ENCODE measurements at places on chromosomes 4 and X.

DNA sequence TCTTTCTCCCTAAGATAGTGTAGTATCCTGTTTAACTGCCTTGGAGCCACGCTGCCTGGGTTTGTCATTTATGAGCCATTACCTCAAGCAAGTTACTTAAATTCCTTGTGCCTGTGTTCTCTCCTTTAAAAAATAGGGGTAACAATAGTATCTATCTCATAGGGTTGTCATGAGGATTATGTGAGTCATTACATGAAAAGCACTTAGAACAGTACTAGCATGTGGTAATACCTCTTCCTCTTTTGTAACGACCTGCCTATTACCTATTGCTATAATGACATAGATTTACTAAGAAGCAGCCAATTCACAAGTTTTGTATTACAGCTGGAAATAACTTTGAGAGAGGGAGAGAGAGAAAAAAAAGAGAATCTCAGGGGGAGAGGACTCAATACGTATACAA, 834.7 kb downstream of the RAPGEF2 start:
- no peak overlapping the region for H3K4me3 ChIP-seq
- H3K27ac ChIP-seq = no peak overlapping the region
- H3K27me3 ChIP-seq = no peaks in the 10 kb centered on the region
- DNase-seq = no peak
- no peaks in the 10 kb centered on the region for H3K4me1 ChIP-seq

GRCh38 chr4:168608771-168609170, 111.9 kb downstream of the PALLD start:
- no peaks in the 10 kb centered on the region for H3K4me1 ChIP-seq
- no peaks in the 10 kb centered on the region for H3K36me3 ChIP-seq
- H3K4me3 ChIP-seq = no peak overlapping the region
- no peak for DNase-seq
- no peak overlapping the region for H3K27ac ChIP-seq

DNA sequence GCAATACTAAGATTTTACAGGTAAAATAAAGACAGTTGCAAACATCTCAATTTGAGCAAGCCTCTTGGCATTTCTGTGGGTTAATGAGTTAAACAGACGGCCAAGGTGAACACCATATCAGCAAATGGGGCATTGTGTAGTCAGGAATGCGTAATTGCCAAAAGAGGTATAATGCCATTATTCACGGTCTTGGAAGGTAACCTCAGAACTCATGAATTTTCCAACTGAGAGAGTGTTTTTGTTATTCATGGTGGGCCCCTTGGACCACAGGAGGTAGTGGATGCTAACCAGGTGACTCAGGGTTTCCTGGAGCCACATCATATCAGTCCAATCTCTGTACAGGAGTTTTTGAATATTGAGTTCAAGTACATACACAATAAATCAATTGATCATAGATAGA, 368.0 kb upstream of the TECRL start:
- DNase-seq = no peak
- no peak overlapping the region for H3K4me3 ChIP-seq
- H3K36me3 ChIP-seq = no peaks in the 10 kb centered on the region
- no peak overlapping the region for H3K27ac ChIP-seq
- H3K4me1 ChIP-seq = no peaks in the 10 kb centered on the region

DNA sequence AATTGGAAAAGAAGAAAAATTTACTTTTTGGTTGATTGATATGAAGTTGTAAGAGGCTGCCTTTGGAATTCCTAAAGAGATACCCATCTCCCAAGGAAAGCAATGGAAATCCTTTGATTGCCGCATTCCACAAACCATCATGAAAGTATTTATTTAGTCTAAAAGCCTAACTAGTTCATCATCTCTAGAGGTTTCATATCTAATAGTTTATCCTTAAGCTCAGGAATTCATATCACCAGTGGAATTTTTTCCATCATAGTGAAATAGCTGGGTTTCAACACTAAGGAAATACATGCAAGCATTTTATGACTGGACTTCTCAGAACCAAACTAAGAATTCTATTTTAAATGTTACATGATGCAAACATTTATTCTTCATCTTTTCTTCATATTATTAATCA, 144.9 kb downstream of the FBXO8 start:
- no peak overlapping the region for H3K4me3 ChIP-seq
- no peaks in the 10 kb centered on the region for H3K4me1 ChIP-seq
- DNase-seq = no peak
- no peak overlapping the region for H3K27ac ChIP-seq
- H3K27me3 ChIP-seq = no peaks in the 10 kb centered on the region

- H3K27ac ChIP-seq = no peak overlapping the region
- H3K4me3 ChIP-seq = no peak overlapping the region
- no peaks in the 10 kb centered on the region for H3K4me1 ChIP-seq
- H3K36me3 ChIP-seq = no peaks in the 10 kb centered on the region
Measured at GRCh38 chrX:65203545-65203944, 227.3 kb upstream of the ZC4H2 start.

GRCh38 chrX:112714357-112714918, 34.7 kb upstream of the LHFPL1 start:
- DNase-seq = no peak
- H3K4me3 ChIP-seq = no peak overlapping the region
- H3K4me1 ChIP-seq = no peaks in the 10 kb centered on the region
- H3K27me3 ChIP-seq = no peaks in the 10 kb centered on the region

DNA sequence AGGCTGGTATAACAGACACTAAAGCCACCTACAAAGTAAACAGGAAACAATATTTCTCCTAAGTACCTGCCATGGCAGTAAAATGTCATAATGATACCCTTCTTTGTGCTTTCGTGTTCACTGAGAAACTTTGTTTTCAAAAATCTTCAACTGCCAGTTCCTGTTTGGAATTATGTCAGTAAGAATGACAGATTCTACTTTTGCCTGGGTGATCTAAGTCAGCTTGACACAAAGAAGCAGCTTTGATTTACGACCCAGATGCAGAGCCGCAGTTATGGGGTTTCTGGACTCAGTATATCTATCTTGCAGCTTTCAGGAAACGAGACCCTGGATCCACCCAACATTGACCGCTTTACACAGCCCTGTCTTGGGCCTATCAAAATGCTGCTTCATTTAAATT, 71.2 kb downstream of the SNX25 start:
- peaks cover 5% of the 10 kb centered on the region for H3K36me3 ChIP-seq
- H3K27me3 ChIP-seq = no peaks in the 10 kb centered on the region
- H3K4me3 ChIP-seq = no peak overlapping the region
- H3K4me1 ChIP-seq = no peaks in the 10 kb centered on the region

DNA sequence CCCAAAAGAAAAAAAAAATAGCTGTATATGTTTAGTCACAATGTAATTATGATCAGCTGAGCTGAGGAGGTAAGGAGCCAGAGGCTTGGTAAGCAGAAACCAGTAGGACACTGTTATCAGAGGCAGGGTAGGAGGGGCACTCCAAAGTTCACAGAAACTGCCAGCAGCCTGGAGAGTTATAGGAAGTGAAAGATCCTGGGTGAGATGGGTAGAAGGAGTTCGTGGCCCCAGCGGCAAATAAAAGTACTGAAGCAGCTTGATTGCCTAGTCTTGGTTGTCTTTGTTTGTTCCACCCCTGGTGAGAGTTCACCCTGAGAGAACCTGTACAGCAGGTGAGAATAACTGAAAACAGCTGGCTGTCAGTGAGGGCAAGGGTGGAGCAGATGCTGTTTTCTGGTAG, 340.8 kb downstream of the ADGRL3 start:
- no peaks in the 10 kb centered on the region for H3K36me3 ChIP-seq
- no peak for DNase-seq
- H3K27me3 ChIP-seq = no peaks in the 10 kb centered on the region
- no peaks in the 10 kb centered on the region for H3K4me1 ChIP-seq
- no peak overlapping the region for H3K4me3 ChIP-seq

DNA sequence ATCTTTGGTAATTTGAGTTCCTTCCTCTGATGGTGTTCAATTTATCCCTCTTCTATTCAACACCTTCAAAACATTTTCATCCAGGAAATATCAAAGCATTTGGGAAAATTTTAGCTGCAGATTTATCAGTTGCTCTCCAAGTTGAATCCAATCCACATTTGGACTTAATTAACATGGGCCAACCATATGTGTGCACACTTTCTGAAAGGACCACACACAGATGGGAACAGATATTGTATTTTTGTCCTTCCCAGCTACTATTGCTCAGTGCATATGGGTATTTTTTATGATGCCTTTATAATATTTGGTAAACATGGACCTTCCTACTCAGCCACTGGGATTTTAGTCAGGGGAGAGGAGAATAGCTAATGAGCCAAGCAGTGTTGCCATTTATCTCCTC, 65.2 kb downstream of the GLRA2 start:
- no peak overlapping the region for H3K4me3 ChIP-seq
- H3K27ac ChIP-seq = no peak overlapping the region
- H3K27me3 ChIP-seq = no peaks in the 10 kb centered on the region
- H3K36me3 ChIP-seq = no peaks in the 10 kb centered on the region
- no peak for DNase-seq
- no peaks in the 10 kb centered on the region for H3K4me1 ChIP-seq

DNA sequence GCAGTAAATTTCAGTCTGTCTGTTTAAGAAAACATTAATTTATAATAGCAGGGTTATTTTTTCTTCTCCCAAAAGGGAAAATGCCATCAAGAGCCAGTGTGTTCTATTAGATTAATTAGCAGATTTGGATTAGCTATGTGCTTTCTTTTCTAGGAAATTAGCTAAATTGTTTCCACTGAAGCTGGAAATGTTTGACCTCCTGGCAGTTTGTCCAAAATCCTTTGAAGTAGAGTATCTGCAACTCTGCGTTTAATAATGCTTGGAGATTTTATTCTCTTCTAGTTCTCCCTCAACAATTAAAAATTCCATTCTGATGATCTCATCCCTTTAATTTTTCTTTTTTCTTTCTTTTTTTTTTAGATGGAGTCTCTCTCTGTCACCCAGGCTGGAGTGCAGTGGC, 27.1 kb upstream of the HOPX start:
- H3K27me3 ChIP-seq = peaks cover 13% of the 10 kb centered on the region
- DNase-seq = no peak
- no peaks in the 10 kb centered on the region for H3K4me1 ChIP-seq
- H3K36me3 ChIP-seq = no peaks in the 10 kb centered on the region

- no peaks in the 10 kb centered on the region for H3K36me3 ChIP-seq
Measured at GRCh38 chr4:124641715-124642381, 70.7 kb downstream of the ANKRD50 start.

DNA sequence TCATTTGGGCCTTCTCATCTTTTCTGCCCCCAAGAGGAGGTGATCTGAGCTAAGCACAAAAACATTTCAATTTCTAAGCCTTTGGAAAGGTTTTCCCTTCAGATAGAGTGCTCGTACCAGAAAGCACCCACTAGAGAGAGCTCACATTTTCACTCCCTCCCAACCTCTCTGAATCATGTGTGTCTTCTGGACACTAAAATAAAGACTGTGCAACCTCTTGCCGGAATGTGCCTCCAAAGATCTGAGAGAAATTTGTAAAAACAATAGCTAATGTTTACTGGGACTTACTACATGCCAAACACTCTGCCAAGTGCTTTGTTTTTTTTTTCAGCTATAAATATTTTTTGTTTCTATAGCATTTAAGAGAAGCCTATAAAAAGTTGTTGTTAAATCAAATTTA, 120.6 kb upstream of the LNX1 start:
- peaks cover 5% of the 10 kb centered on the region for H3K27me3 ChIP-seq
- no peak overlapping the region for H3K27ac ChIP-seq
- no peaks in the 10 kb centered on the region for H3K36me3 ChIP-seq
- H3K4me3 ChIP-seq = no peak overlapping the region
- no peaks in the 10 kb centered on the region for H3K4me1 ChIP-seq
- DNase-seq = no peak

DNA sequence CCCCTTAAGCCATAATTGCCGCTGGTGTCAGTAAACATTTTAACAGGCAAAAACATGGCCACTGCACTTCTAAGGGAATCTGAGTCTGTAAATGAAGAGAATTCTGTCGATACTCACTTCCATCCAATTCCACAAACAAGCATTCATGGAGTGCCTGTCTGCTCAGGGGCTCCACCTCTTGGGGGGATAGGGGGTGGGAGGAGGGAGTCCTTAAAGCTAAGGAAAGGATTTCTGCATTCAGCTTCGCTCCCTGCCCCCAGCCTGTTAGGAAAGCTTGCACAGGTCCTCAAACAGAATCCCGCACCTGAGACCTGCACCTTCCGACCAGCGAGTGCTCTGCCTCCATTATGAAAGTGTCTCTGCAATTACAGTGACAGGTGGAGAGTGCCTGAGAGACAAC, 130.2 kb upstream of the KIT start:
- H3K36me3 ChIP-seq = no peaks in the 10 kb centered on the region
- H3K27me3 ChIP-seq = no peaks in the 10 kb centered on the region
- no peak for DNase-seq
- no peak overlapping the region for H3K27ac ChIP-seq
- H3K4me3 ChIP-seq = no peak overlapping the region
- no peaks in the 10 kb centered on the region for H3K4me1 ChIP-seq

GRCh38 chrX:30296408-30297254, 12.6 kb downstream of the NR0B1 start:
- no peak overlapping the region for H3K27ac ChIP-seq
- H3K36me3 ChIP-seq = no peaks in the 10 kb centered on the region
- no peaks in the 10 kb centered on the region for H3K4me1 ChIP-seq
- H3K27me3 ChIP-seq = no peaks in the 10 kb centered on the region
- H3K4me3 ChIP-seq = no peak overlapping the region
- DNase-seq = no peak

GRCh38 chrX:81261576-81261975, 59.7 kb downstream of the SH3BGRL start:
- H3K27ac ChIP-seq = no peak overlapping the region
- no peaks in the 10 kb centered on the region for H3K27me3 ChIP-seq
- no peaks in the 10 kb centered on the region for H3K4me1 ChIP-seq
- H3K36me3 ChIP-seq = no peaks in the 10 kb centered on the region

DNA sequence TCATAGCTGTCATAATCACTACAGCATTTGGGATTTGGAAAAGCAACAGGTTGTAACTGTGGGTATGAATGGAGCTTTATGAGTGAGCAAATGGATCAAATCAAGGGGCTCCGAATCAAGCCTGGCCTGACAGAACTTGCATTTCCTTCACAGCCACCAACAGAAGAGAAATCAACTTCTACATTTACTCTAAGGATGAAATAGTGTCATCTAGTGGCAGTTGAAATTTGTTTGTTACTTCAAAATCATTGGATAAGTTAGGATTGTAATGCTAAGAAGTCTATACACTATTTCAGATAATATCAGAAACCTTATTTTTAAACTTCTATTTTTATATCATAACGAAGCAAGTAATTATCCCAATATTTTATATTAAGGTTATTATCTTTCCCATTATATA, 10.7 kb upstream of the WDR17 start:
- H3K27me3 ChIP-seq = no peaks in the 10 kb centered on the region
- H3K4me1 ChIP-seq = no peaks in the 10 kb centered on the region
- no peak overlapping the region for H3K4me3 ChIP-seq
- H3K27ac ChIP-seq = no peak overlapping the region

GRCh38 chr4:29970626-29971025, 749.5 kb upstream of the PCDH7 start:
- no peaks in the 10 kb centered on the region for H3K36me3 ChIP-seq
- no peak overlapping the region for H3K4me3 ChIP-seq
- H3K27ac ChIP-seq = no peak overlapping the region
- no peak for DNase-seq
- no peaks in the 10 kb centered on the region for H3K27me3 ChIP-seq

GRCh38 chr4:5003372-5003857, 15.8 kb downstream of the CYTL1 start:
- DNase-seq = no peak
- H3K36me3 ChIP-seq = no peaks in the 10 kb centered on the region
- no peak overlapping the region for H3K4me3 ChIP-seq

All from T-cell (primary cell).